ENCODE measurements at places on chromosomes 6 and 20. TPM values are rescaled to one million over a fixed set of nuclear protein-coding genes. Genes with fewer than 3 reads are reported as not detected.
A peak's percentile ranks its signal among the peaks of the same experiment; 100 is the strongest.

IL20RA gene
- total RNA-seq: 0.74 TPM

KCNQ5 gene
- total RNA-seq: 0.15 TPM

DNA sequence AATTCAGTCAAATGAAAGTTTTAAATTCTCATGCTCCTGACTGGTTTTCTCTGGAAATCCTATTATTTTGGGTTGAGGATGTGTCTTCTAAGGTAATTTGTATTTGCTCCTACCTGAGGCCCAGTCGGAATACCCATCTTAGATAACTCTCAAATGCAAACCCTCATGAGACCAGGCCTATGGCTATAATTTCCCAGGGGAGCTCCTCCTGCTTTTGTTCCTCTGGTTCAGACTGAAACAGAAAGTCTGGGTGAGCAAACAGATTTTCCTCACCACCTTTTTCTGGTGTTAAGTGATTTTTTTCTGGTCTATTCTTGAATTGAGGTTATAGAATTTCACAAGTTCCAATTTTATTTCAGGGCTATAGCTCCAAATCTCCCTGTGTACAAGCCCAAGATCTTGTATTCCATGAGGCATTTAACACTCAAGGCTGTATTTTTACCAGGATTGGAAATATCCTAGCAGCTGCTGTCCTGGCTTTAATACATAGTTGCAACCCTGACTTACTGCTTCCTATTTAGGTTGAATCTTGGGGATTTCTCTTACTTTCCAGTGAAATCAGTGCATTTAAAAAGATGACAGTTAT, 169.1 kb upstream of the PTCHD4 start:
- H3K4me3 ChIP-seq: no peak overlapping the region
- no peaks in the 10 kb centered on the region for H3K36me3 ChIP-seq
- no peaks in the 10 kb centered on the region for H3K27me3 ChIP-seq

DNA sequence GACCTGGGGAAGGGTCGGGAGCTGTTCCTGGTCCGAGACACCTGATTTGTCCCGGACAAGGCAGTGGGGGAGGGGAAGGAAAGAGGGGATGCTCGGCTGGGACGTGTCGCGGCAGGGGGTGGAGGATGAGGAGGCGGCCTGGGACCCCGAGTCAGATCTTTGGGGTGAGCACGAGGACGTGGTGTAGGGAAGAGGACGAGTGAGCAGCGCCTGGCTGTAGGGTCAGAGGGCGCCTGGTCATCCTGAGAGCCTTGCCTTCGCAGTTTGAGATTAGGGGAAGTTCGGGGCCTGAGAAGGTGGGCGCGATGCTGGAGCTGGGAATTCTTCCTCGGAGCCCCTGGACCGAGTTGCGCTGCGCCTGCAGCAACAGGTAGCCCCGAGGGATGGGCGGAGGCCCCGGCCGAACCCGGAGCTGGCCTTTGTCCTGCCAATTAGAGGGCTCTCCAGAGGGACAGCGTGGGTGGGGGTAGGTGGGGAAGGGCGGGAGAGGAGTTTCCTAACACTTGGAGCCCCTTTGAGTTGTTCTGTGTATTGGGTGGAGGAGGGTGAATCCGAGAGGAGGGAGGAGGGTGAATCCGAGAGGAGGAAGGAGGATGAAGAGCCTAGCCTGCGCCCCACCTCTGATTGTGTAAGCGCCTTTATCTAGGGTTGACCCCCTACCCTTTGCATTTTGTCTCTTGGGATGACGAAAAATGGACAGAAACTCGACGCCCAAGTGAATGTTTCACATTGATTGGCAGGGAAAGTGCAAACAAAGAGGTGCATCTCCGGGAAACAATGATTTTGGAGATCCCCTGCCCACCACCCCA, 72.0 kb downstream of the SOX4 start:
- peak overlapping the region; percentile 85 for H3K27ac ChIP-seq
- H3K27me3 ChIP-seq: no peaks in the 10 kb centered on the region
- peaks cover 3% of the 10 kb centered on the region for H3K4me1 ChIP-seq
- DNase-seq: peak; percentile 88
- peak overlapping the region; percentile 86 for H3K4me3 ChIP-seq

DNA sequence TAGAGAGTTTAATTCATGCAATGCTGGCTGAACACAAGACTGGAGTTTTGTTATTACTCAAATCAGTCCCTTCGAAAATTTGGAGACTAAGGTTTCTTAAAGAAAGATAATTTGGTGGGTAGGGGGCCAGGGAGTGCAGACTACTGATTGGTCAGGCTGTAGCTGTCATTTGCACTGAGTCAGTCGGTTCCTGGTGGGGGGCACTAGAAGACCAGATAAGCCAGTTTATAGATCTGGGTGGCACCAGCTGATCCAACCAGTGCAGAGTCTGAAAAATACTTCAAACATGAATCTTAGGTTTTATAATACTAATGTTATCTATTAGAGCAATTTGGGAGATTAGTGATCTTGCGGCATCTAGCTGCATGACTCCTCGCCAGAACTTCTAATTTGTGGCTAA, 530.7 kb downstream of the NKAIN2 start:
- no peaks in the 10 kb centered on the region for H3K4me1 ChIP-seq
- H3K27me3 ChIP-seq: no peaks in the 10 kb centered on the region
- DNase-seq: no peak
- no peak overlapping the region for H3K4me3 ChIP-seq

GRCh38 chr6:170224694-170225660, 65.9 kb downstream of the DLL1 start:
- H3K4me1 ChIP-seq: no peaks in the 10 kb centered on the region
- H3K4me3 ChIP-seq: no peak overlapping the region
- H3K27ac ChIP-seq: no peak overlapping the region
- no peak for DNase-seq
- H3K27me3 ChIP-seq: no peaks in the 10 kb centered on the region
- H3K36me3 ChIP-seq: no peaks in the 10 kb centered on the region

DNA sequence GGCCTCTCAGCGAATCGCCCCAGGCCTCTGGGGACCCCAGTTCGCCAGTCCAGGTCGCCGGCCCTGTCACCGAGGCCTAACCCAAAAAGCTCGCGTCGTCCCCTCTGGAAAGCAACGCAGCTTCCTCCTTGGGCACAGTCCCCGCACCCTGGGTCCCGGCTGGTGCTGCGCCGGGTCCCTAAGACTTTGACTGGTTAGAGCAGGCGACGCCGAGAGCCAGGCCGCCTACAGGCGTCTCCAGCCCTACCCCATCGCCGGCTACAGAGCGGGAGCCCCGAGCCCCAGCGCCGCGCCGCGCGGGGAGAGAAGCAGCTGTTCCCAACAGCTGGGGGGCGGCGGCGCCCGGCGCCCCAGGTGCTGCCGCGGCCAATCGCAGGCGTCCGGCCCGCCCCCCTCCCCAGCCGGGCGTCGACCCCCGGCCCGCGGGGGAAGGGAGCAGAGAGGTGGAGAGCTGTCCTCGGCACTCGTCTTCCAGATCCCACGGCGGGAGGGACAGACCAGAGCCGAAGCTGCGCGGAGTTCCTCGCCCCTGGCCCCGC, 540 bp upstream of the RBM24 start:
- no peaks in the 10 kb centered on the region for H3K36me3 ChIP-seq
- no peak overlapping the region for H3K27ac ChIP-seq
- H3K27me3 ChIP-seq: peaks cover 35% of the 10 kb centered on the region
- peak; percentile 75 for DNase-seq
- H3K4me3 ChIP-seq: peak overlapping the region; percentile 63
- H3K4me1 ChIP-seq: no peaks in the 10 kb centered on the region
